Stimulated activated CD4-positive, alpha-beta T cell treated with anti-CD3 and anti-CD28 coated beads, TNF-alpha, amount 100 ng/mL, for 1 hour (primary cell): ENCODE measurements at places on chromosomes 3 and 15.

DNA sequence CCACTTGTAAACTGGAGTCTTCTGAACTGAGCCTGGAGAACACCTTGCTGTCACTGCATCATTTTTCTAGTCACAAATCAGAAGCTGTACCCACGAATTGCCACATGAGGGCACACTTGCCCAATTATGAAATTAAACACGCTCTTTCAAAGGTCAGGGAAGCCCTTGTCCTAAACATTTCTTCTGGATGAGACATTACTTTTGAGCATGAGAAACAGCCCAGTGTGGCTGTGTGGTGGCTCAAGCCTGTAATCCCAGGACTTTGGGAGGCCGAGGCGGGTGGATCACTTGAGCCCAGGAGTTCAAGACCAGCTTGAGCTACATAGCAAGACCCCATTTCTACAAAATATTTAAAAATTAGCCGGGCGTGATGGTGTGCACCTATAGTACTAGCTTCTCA is 27.5 kb upstream of the CFAP161 start:
- peak; percentile 2 for DNase-seq

GRCh38 chr3:129836381-129837064 is 57.0 kb downstream of the TMCC1 start:
- DNase-seq = no peak

GRCh38 chr3:162770551-162770950 is 1273.9 kb downstream of the OTOL1 start:
- DNase-seq = no peak

GRCh38 chr3:42711491-42712343 is 9.1 kb upstream of the HHATL start:
- no peak for DNase-seq

DNA sequence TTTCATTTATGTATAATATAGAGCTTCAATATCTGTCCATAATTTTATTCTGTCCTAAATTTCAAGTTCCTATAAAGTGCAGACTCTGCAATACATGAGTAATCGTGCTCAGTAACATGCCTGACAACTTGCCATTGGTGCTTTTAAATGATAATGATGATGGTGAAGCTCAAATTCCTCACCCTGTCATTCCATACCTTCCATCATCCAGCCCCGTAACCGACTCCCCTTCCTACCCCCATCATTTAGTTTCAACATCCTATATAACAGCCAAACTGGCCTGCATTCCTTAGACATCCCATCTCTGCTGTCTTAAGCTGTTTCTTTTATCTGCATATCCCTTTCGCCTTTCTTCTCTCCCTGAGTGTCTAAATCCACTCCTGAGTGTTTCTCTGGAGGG is 67.2 kb upstream of the DLG1 start:
- no peak for DNase-seq

- no peak for DNase-seq
Observed at GRCh38 chr15:55037071-55037470, 159.7 kb downstream of the RSL24D1 start.

- no peak for DNase-seq
Observed at GRCh38 chr15:65275728-65276126, 11.0 kb downstream of the PARP16 start.

DNA sequence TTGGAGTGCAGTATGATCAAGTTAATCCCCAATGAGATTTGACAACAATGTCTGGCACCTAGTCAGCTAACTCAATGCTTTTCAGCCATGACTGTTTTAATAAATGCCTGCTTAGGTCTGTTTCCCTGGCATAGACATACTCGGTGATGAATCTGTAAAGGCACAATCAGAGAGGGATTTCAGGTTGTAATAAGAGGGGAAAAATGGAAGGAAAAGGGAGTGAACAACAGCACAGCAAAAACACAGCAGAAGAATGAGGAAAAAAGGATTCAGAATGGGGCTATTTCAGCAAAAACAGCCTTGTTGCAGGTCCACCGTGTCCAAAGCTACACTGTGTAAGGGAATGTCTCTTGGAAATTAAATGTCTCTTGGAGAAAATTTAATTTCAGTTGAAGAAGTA is 19.3 kb upstream of the CHD2 start:
- no peak for DNase-seq

GRCh38 chr3:67599821-67600220 is 54.6 kb downstream of the SUCLG2 start:
- no peak for DNase-seq

- no peak for DNase-seq
Observed at GRCh38 chr15:55289011-55289745, 435 bp downstream of the RAB27A start.
